Endothelial cell (in vitro differentiated cells): ENCODE measurements at places on chromosomes 7 and 10.

DNA sequence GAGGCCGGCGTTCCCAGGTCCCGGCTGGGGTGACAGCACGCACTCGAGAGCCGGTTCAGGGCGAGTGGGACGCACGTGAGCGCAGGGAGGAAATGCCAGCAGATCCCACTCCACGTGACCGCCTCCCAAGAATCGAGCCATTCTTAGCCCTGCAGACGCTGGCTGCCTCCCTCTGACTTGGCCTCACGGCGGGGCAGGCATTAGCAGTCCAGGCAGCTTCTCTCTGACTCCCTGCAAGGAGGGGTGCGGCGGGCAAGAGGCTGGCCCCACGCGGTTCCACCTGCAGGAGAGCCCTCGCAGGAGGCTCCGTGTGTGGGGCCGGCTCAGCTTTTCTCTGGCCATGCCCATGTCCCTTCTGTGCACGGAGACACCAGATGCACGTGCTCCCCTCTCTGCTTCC lies 10.1 kb downstream of the GPR146 start:
- no peak for DNase-seq

- no peak for DNase-seq
Measured at GRCh38 chr7:7979558-7979957, 11.0 kb downstream of the GLCCI1 start.

- DNase-seq = no peak
Measured at GRCh38 chr10:66782776-66783175, 143.1 kb upstream of the LRRTM3 start.

GRCh38 chr10:112229096-112229495 lies 45.5 kb upstream of the GPAM start:
- no peak for DNase-seq

DNA sequence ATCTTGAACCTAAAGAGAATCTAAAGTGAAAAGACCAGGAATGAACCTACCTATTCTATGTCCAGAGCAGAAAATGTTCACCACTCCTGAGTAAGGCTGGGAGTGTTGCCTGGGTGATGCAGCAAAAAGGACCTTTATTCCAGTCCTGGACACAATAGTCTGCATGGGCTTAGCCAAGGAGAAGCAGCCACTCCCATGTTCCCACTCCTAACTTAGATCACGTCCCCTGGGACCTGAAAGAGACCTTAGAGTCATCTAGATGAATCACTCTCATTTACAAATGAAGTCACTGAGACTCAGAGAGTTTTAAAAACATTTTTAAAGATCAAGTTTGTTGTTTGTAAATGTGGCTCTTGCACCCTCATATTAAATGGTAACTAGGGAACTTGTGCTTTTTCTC lies 763.4 kb downstream of the KCNMA1 start:
- no peak for DNase-seq

DNA sequence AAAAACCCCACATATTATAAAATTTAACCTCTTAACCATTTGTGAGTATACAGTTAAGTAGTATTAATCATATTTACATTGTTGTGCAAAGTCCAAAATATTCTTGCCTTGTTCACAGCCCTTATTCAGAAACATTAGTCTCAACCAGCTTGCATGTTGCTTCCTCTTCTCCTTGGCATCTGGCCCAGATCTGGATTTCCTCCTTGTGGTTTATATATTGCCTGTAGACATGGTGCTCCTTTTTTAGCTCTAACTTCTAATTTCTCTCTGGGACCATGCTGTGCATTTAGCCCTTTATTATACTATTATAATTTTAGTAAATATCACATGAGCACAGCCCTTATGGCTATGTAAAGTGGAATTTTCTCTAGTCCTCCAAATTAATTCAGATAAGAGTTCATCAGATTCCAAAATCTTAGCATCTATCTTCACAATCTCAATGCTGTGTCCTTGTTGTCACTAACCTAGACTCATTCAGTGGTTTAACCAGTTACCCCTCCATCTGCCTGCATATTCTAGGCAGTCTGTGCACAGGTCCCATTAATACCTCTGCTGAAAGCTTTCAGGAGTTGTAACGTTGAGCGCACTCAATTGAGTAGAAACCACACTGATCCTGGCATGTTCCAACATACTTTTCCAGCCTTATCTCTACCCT lies 7.9 kb downstream of the CPED1 start:
- DNase-seq = no peak

DNA sequence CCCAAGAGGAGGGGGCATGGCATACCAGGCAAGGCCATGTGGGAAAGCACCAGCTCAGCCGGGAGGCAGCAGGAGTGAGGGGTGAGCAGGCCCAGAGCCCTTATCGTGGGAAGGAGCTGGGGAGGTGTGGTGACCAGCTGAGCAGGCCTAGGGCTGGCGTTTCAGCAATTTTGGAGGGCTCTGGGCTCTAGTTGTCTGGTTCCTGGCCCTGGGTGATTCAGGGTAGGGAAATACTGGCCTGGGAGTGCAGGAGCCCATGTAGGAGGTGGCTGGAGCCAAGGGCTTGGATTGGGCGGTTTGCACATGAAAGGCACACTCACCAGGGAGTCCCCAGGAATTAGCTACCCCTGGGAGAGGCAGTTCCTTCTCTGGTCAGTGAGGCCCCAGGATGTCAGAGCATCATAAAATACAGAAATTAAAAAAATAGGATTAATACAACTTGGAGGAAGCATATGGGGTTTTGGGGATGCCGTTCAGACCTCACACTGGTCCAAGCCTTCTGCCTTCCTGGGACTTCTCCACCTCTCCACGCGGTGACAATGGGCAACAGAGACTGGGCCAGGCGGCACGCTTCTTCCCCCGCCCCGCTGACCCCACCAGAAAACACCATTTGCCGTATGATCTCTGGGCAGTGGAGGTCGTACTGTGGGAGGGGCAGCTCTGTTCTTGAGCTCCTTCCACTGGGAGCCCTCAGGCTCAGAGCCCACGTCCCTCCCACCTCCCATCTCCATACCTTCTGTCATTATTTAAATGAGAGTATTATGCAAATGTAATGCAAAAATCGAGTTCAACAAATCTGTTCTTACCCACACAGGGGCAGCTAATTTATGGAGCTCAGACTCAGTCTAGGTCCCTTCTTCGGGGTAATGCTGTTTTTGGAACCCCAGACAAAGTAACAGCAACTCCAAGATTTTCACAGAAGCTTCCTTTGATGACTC lies 133.0 kb upstream of the FAM20C start:
- no peak for DNase-seq
